ENCODE measurements at places on chromosomes 5 and 9.

DNA sequence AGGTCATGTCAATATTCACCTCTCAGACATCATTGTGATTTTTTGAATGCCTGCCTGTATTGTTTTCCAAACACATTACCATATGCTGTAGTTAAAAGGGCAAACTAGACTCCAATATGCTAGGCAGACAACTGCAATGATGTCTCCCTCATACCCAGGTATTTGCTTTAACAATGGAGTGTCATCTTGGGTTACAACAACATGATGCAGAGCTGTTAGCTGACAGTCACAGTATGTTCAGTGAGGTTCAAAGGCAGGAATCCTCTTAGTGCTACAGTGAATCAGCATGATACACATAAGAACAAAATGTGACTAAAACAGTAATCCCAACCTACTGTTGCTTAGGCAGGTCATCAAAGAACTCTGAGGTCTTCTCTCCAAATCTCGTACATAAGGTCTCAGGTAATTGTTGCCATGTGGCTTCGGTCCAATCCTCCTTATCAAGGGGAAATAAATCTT lies 24.0 kb downstream of the OR1J1 start:
- no peak for DNase-seq

- DNase-seq: no peak
These were observed 971 bp downstream of the PHYKPL start for GRCh38 chr5:178231539-178232123.

DNA sequence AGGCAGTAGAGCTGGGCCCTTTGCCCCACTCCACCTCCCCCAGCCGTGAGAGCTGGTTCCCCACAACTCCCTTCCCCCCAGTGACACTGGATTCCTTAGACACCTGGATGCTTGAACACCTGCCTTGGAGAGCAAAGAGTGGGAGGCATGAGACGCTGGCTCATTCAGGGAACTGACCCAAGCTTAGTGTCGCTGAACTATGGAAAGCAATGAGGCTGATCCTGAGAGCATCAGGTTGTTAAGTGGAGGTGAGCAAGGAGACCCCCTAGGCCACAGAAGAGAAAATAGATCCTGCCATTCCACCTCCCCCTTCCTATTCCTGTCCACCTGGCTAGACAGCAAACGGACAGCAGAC lies 2.0 kb downstream of the CCL19 start:
- no peak for DNase-seq

GRCh38 chr5:145980259-145980658 lies 43.9 kb downstream of the SH3RF2 start:
- DNase-seq: no peak

DNA sequence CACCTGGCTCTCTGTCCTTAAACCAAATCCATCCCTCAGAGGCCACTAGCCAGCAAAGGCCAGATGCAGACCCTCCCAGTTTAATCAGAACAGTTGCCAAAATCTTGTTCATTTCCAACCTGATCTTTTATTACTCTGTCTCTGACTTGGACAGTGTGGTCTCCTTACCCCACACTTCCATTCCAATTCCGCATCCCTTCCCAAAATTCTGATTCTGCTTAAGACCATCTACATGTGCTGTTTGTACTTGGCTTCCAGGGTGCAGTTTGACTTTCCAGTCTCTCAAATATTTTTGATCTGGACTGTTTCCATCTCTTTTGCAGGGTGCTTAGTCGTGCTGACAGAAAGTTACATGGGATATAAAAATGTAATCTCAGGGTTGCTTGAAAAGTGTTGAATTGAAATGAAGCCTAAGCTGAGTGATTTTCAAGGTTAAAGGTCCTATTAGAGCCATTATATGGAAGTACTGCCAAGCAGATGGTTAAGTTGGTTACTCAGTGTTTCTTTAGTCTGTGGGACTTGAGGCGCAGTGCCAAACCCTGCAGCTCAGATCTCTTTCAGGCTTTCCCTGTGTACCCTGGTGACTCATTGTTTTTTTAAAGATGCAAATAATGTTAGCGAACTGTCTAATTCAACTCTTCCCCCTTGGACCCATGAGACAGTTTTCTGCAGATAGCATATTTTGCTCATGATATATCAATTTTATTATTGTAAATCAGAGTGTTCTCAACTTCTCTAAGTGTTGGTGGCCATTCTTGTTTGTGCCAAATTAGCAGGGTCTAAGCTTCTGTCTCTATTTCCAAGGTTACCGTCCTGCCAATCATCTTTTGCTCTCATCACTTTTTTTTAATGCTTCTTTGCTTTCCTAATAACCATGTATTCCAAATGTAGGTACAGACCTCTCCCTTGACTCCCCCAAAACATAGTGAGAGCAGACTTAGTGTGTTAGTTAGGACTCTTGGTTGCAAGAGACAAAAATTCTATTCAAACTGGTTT lies 18.2 kb upstream of the DCP2 start:
- peak; percentile 38 for DNase-seq

GRCh38 chr5:56259002-56259511 lies 25.9 kb upstream of the ANKRD55 start:
- DNase-seq: no peak

- DNase-seq: no peak
These were observed 25.7 kb upstream of the PPP3R2 start for GRCh38 chr9:101620452-101620851.

- DNase-seq: no peak
These were observed 205.4 kb downstream of the DCP2 start for GRCh38 chr5:113181853-113182490.

DNA sequence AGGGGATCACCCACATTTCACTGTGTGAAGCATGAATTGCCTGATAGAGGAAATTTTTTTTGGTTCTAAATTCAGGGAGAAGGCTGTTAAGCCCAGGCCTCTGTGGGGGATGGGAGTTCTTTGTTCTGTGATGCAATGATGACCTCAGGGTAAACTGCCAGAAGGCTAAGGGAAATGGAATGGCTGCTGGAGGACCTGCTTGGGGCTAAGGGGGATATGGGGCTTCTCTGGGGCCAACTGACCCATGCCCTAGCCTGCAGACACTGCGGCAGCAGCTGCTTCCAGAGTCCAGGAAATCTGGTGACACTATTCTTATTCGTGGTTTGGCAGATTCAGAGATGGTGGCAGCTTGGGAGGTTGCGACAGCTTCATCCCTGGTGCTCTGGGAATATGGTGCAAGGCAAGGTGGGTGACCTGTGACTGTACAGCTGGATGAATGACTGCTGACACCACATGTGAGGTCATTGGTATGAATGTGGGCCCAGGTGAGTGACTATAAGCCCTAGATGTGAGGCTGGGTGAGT lies 30.3 kb downstream of the VCP start:
- DNase-seq: no peak

DNA sequence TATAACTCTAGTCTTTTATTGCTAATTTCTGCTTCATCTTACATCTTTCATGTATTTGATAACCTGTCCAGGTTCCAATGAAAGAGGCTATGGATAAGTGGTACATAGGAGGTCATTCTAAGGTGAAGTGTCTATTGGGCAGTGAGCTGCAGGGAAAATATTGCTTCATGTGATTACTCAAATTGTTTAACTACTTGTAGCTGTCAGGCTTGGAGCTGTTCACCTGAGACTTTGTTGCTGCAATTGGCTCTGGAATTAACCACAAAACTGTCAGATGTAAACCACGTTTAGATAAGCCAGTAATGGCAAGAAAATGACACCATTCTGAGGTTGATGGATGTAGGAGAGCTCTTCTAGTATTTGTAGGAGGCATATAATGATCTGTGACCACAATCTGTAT lies 26.0 kb downstream of the ADAMTSL1 start:
- no peak for DNase-seq

DNA sequence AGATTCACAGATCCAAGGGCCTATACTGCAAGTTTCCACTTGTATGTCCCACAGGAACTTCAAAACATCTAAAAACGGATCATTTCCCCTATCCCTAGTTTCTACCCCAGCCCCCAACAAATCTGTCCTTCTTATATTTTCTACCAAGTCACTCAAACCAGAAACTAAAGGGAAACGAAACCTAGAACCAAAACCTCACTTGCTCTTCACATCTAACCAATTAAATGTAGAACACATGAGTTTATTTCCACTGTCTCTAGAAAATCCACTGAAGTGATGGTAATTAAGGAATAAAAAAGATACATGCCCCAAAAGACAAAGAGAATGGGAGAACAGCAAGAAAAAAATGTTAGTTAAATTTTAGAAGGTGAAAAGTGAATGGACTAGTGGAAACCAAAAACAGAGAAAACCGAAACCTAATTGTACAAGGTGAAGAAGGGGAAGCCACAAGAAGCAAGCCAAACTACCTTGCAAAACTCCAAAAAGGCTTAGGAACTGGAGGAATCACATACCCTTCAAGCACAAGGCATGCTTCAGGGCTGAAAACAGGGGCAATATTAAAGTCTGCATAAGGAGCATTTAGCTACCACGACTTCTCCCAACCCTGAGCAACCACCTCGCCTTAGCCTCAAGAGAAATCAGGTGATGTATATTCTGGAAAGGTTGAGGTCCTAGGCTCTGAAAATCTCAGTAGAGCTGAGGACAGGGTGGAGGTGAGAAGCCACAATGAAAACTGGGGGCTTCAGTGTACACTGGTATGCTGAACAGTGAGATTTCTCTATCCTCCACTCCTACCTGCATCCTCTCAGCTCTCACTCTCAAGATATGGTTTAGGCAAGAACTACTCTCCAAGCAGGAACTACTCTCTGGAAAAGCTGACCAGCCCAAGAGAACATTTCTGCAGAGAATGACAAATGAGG lies 11.1 kb downstream of the SMU1 start:
- DNase-seq: peak; percentile 59

DNA sequence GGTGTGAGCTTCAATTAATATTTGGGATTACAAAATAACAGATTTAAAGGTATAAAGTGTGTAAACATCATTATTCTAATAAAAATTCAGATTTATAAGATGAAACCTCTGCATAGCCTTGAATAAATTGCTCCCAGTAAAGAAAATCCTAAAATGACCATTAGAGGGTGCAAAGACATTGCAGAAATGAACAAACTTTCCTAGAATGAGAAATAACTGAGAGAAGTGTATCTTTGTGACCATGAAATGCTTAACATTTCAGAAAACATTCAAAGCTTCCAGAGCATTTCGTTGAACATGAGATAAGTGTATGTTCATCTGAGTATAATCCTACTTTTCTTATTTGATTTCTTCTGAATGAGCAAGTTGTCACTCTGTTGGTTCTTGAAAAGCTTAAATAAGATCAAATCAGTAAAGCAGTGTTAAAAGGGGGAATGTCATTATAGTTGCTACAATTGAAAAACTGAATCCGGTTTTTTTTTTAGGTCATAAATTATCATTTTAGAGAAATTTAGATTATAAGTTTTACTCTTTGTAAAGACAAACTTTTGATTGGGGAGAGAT lies 24.7 kb upstream of the NUDT12 start:
- DNase-seq: no peak

DNA sequence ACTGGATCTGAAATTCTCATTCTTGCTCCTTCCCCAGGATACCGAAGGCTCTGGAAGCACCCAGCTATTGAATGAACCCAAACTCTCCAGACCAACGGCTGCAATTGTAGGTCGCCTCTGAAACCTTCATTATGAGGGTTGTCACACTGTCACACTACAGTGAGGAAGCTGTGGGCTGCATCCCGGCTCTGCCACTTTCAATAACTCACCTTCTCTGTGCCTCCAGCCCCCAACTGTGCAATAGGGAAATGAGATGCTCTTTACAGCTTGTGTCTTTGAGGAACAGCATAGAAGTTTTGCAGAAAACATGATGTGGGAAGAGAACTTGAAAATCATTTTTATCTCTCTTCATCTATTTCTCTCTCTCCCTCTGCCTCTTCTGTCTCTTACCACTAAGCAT lies 69.6 kb upstream of the TGFBR1 start:
- no peak for DNase-seq

DNA sequence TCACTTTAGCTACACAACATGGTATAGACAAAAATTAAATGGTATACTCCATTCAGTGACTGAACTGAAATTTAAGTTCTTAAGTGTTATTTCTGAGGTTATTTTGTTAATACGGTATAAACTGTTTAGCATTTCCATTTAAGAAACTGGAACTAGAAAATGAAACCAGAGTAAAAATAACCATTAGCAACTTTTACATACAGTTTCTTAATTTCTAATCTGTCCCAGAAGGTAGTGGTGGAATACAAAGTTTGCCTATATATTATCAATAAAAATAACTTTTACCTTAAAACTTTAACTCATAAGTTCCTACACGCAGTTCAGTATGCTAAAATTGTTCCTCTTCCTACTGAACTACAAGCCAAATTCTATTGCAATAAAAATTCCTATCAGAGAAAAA lies 10.3 kb downstream of the GOLPH3 start:
- DNase-seq: peak; percentile 28

- DNase-seq: no peak
These were observed 24.3 kb downstream of the SPAAR start for GRCh38 chr9:35933550-35934067.

DNA sequence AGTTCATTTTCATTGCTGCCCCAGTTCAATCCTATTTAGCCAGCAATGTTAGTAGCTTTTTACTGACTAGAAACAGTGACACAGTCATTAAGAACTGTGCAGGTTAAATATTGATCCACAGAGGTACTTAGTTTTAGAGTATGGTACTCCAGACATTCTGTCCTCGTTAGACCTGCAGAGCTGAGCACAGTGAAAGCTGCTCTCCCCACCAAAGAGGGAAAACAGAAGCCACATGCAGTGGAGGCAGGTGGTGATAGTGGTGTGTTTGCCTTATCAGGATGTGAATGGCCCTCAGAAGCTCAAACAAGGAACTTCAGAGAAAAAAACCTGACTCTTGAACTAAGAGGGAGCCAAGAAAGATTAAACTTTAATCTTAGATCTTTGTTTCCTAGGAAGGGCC lies 75.5 kb downstream of the UNC13B start:
- DNase-seq: no peak

GRCh38 chr9:76351006-76351405 lies 43.2 kb downstream of the RFK start:
- peak; percentile 18 for DNase-seq

DNA sequence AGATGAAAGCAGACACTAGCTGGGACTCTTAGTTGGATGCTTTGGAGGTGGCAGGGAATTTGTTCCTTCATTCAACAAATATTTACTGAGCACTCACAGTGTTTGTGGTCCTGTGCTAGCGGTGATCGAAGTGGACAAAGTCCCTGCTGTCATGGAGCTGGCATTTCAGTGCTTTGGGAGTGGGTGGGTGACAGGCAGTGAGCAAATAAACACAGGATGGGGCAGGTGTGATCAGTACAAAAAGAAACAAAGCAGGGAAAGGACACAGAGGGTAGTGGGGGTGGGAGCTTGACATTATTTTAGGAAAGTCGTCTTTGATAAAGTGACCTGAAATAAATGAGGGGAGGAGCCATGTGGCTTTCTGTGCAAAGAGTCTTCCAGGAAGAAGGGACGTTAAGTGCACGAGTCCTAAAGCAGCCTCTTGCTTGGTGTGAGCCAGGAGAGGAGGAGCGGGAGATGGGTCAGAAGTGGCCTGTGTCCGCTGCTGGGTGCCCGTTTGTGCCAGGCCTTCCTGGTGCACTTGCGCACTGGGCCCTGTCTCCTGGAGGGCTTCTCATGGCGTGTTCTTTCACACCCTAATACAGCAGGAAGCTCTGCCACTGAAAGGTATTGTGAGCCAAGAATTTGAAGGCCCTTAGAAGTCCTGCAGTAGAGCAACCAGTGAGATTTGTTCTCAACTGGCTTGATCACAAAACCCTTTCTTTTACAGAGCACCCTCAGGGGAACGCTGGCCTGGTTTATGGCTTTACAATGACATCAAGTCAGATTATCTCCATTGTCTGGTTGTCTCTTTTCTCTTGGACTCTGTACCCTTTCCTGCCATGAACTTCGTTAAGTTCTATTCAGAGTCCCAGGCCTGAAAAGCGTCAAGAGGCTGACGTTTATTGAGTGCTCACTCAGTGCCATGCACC lies 14.8 kb downstream of the NDST1 start:
- DNase-seq: no peak

GRCh38 chr5:169911448-169912212 lies 68.7 kb downstream of the INSYN2B start:
- no peak for DNase-seq

- DNase-seq: peak; percentile 59
These were observed 482.9 kb downstream of the AGTPBP1 start for GRCh38 chr9:85258823-85259370.

Data from GM10248 (cell line).